NCI-H1092 (cell line): ENCODE measurements at places on chromosomes 3 and 15.

- peak; percentile 86 for DNase-seq
These were observed 161.9 kb downstream of the FNDC3B start for GRCh38 chr3:172201136-172201869.

- no peak for DNase-seq
These were observed 206.5 kb downstream of the XXYLT1 start for GRCh38 chr3:195064300-195064931.

DNA sequence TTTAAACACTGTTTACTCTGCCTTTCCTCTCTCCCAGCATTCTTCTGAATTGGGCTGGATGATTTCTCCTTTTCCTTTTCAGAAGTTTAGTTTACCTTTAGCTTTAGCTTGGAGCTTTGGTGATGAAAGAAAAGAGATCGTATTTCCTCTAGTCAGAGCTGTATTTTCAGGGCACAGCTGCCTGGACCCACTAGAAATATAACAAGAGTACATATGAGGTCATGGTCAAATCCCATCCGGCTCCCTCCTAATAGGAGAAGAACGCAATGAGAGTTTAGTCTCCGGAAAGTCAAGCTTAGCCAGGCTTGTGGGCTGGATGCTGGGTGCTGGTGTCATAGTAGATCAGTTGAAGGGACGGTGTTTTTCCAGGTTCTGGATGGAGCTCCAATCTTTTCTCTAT, 177.1 kb upstream of the PFN2 start:
- no peak for DNase-seq

DNA sequence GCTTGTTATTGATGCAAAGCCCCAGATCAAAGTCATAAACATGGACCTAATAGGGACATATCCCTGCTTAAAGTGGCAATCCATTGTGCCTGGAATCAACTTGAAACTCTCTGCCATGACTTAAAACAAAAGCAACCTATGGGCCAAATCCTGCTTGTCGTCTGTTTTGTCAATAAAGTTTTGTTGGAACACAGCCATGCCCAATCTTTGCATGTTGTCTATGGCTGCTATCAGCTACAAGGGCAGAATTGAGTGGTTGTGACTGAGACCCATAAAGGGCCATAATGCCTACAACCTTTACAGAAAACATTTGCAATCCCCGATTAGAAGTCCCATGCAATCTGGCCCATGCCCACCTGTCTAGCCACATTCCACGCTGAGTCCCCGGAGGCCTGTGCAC, 235.4 kb downstream of the PLCL2 start:
- no peak for DNase-seq

DNA sequence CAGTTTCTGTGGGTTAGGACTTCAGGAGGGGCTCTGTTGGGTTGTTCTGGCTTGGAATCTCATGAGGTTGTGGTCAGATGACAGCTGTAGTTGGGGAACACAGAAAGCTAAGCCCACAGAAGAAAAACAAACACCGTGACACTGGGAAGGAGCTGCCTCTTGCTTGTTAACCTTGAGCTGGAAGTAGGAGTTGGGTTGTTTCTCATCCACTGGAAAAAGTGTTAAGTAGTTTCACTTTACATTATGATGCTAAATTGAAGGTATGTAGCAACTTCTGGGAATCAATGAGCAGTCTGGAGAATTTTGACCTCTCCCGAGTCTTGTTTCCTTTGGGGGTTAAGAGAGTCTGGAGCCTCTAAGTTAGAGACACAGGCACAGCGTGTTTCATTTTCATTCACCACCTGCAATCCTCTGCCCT, 20.4 kb downstream of the HACD3 start:
- DNase-seq, result no peak

- no peak for DNase-seq
These were observed 29.8 kb downstream of the POMGNT2 start for GRCh38 chr3:43075904-43076661.

GRCh38 chr3:22244761-22245521, 493.9 kb upstream of the ZNF385D start:
- no peak for DNase-seq

DNA sequence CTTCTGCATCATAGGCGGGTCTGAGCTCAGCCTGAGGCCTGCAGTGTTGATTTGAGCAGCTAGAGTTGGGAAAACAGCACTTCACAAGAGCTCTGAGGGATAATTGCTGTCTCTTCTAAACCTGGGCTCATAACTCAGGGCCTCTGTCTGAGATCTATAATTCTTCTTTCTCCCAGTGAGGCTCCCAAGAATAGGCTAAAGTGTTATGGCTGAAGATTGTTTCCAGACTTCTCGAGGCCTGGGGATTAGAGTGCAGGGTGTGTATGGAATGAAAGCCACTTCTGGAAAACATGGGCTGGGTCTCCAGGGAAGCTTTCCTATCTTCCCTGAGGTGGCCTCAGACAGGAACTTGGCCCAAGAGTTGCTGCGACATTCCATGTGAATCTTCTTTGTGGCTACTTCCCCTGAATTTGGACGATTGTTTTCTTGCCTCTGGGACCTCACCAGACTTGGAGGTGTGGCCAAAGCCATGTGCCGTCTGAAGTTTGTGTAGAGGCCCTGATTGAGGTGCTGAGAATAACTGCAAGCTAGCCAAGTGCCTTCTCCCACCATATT, 26.5 kb downstream of the MTMR14 start:
- DNase-seq, result no peak

- peak; percentile 31 for DNase-seq
These were observed 62.5 kb upstream of the ANKRD28 start for GRCh38 chr3:15860014-15860934.

GRCh38 chr3:147940405-147941193, 531.4 kb downstream of the ZIC1 start:
- DNase-seq, result no peak

DNA sequence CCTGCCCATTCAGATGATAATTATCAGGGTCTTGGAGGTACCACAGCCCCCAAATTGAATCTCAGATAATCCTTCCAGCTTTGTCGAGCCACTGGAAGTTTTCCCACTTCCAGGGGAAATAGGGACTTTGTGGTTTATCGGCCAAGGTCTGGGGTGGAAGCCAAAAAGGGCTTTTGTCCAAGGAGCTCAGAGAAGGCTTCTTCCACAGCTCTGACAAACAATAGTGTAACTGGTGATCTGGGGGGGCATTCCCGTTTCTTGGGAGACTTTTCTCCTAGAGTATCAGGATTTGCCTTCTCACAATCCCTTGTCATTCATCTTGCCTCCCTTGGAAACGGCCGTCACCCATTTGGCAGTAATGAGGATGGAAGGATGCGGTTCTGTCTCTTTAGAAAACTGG, 18.4 kb downstream of the SRGAP3 start:
- DNase-seq, result no peak

DNA sequence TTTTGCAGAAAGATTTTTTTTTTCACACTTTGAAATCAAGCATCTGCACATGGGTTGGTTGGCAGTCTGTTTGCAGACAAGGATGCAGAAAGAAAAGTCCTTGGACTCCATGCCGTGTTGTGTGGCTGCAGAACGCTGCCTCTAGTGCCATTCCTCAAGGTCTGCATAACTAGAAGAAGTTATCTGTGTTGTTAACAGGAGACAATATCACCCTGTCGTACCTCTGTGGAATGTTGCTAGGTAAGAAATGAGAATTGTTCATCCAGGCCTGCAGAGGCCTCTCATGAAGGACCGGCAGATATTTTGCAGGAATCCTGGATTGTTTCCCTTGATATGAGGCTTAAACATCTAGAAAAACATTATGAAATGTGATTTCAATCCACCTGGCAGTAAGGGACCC, 58.5 kb upstream of the PPARG start:
- no peak for DNase-seq

DNA sequence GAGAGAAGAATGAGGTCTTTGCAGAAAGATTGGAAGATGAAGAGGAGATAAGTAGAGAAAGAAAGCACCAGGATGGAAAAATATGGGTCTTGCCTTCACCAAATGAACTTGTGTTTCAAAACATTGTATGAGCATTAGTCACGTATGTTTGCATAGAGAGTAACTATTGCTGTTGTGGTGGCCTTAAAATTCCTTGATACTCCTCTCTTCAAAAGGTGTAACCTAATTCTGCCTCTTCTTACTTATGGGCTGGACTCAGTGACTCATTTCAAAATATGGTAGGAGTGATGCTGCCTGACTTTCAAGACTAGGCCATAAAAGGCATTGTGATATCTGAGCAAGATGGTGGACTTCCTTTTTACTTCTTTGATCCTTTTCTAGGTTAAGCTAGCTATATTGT, 228.7 kb upstream of the ZNF385D start:
- no peak for DNase-seq

GRCh38 chr15:74200871-74201419, 1.6 kb downstream of the STRA6 start:
- DNase-seq, result no peak

GRCh38 chr15:38242055-38242454, 10.6 kb upstream of the SPRED1 start:
- no peak for DNase-seq

GRCh38 chr3:94081884-94082283, 19.0 kb downstream of the NSUN3 start:
- DNase-seq, result no peak

GRCh38 chr15:39511000-39511915, 69.6 kb upstream of the THBS1 start:
- no peak for DNase-seq

DNA sequence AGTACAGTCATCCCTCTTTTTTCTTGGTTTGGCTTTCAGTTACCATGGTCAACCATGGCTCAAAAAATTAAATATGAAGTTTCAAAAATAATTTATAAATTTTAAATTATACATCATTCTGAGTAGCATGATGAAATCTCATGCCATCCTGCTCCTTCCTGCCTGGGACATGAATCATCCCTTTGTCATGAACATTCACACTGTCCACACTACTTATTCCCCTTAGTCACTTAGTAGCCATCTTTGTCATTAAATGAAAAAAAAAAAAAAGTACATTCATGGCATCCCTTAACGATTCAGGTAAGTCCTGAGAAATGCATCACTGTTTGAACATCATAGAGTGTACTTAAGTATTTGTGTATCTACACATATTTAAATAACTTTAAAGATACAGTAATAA, 1046.3 kb downstream of the ROBO2 start:
- DNase-seq, result no peak

DNA sequence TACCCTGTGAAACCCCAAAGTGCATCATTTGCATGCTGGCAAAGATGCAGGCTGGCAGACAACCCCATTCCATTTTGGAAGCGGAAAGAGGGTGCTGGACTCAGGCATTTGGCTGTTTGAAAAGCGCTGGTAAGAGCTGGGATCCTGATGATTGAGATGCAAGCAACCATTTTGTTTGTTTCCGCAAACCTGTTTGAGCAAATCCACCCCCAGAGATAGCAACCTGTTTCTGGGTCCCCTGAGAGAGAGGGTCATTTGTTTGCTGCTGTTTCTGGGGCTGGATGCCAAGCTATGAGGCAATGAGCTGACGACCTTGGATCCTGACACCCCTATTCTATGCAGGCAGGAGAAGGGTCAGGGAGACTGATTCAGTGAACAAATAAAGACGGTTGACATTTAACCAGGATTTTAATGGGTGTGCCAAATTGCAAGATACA, 9.8 kb downstream of the SLC6A1 start:
- no peak for DNase-seq

DNA sequence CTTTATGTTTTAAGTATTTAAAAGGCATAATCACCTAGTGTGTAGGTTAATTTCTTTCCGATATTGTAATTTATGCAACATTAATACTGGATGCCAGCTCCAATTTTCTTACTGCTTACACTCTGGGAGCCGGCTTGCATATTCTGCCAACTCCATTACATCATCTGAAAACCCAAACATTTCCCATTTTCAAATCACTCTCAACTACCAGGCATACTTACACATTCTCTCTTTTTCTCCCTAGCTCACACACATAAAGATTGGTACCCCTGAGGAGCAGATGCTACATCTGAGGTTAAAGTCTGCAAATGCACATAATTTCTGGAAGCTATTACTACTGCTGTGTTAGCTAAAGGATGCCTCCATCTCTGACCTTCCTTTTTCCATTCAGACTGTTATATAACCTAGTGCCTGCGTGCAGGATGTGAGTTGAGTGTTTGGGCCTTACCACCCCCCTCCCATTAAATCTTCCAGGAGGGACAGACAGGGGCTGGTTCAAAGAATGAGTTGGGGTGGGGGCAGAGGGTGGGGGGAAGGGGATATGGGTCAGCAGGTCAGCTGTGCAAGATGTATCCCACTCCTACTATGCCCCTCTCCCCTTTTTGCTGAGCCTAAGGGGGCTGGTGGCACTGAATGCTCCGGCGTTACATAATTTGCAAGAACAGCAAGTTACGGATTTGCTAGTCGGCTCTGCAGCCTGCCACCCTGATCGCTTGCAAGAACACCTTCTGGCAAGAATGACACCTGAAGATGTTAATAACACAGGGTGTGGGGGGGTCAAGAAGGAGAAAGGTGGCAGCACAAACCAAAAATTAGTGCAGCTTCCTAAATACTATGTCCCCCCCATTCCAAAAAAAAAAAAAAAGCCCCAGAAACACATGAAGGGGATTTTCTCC, 2.5 kb downstream of the RORA start:
- DNase-seq, result no peak

DNA sequence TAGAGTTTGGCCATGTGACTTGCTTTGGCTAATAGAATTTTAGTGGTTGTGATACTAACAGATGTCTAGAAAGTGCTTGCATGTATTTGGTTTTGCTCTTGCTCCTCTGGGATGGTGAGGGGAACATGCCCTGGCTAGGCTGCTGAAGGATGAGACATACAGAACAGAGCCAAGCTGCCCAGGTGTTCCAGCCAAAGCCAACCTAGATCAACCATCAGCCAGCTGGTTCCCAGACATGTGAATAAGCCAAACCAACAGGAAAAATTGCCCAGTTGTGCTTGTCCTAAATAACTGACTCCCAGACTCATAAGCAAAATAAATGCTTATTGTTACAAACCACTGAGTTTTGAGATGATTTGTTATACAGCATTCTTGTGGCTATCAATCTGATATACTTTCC, 292.6 kb downstream of the SUCLG2 start:
- DNase-seq, result no peak

GRCh38 chr3:98529856-98530459, 1.8 kb upstream of the GPR15 start:
- DNase-seq, result no peak

- DNase-seq, result no peak
These were observed 21.8 kb downstream of the MAP2K5 start for GRCh38 chr15:67564021-67564967.

GRCh38 chr15:28899061-28899738, 13.4 kb downstream of the APBA2 start:
- no peak for DNase-seq

DNA sequence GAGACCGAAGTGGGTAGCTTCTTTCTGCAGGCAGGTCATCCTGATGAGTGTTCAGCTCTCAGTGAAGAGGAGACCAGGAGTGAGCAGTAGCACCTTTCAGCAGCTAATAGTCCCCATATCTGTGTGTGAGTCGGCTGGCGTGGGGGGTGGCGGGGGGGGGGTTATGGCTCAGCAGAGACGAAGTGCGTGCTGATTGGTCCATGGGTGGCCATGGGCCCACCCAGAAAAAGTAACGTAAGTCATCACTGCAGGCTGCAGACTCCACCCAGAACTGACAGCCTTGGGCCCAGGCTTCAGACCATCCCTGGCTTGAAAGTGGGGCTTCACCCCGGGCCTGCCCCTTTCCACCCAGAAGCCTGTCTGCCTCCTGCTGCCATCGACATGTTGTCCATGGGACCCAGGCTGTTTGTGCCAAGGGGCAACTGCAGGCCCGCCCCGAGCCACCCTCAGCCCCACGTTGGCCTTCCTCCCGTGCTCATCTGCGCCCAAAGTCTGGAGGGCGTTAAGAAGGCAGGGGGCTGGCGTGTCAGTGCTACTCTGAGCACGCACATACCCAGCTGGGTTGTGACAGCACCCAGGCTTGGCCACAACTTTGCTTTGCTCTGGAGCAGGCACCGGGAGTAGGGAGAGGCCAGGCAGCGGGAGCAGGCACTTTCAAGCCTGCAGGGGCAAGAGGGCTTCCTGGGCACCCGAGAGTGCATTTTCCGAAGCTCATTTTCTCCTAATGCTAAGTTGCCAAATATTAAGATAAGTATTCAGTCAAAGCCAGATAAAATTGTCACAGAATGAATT, 511.7 kb upstream of the CDIN1 start:
- DNase-seq, result no peak
